ENCODE measurements at places on chromosomes 4 and X.
A peak's percentile ranks its signal among the peaks of the same experiment; 100 is the strongest.

DNA sequence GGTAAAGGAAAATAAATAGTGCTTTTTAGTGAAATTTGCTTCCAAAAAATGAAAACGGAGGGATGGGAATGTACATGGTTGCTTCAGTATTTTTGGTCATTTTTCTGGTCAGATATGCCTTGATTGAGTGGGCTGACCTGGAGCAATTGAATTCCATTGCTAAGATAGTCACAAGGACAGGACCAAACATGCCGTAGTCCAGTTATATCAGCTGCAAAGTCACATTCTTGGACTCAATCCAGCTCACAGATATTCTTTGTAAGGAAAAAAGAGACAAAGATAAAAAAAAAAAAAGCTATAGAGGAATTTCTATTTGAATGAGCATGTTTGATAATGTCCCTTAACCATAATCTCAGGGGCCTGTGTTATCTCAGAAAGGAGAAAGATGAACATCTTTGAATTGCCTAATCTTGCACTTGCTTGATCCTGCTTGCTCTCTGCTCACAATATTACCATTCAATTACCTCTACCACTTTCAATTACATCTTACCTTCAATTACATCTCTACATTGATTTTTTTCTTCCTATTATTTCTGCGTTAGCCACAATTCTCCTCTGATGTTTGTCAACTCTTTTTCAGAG, 75.4 kb upstream of the PACRGL start:
- DNase-seq: no peak

GRCh38 chr4:150394046-150394445, 187.9 kb upstream of the MAB21L2 start:
- DNase-seq: no peak

DNA sequence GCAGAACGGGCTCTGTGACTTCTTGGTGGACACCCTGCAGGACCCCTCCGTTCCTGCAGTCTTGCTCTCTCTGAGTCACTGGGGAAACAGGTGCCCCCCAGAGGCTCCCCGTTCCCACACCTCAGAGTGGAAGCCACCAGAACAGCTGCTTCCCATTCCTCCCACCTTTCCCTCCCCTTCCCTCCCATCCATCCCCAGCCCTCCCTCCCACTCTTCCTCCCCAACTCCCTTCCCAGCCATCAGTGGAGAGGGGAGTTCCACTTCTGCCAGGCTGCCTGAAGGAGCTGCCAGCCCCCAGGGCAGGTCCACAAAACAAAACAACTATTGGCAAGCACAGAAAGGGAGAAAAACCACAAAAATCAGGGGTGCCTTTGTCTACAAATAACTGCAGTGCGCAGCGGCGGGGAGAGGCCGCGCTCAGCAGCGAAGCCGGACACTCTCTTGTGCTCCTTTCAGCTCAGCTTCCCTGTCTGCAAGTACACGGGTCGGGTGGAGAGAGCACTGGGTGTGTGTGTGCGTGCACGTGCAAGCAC, 8.1 kb downstream of the SSR4 start:
- no peak for DNase-seq

DNA sequence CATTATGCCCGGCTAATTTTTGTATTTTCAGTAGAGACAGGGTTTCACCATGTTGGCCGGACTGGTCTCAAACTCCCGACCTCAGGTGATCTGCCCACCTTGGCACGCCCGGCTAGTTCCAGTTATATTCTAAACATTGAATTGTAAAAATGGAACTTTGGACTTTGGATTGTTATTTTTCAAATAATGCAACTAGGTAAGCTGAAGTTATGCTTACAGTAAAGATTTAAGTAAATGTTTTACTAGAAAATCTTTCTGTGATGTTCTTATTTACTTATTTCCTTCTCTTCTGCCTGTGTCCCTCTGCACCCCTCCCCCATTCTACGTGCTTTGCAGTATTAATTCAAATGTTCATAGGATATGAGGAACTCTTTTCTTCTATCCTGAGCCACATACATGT, 26.1 kb downstream of the GK start:
- no peak for DNase-seq

DNA sequence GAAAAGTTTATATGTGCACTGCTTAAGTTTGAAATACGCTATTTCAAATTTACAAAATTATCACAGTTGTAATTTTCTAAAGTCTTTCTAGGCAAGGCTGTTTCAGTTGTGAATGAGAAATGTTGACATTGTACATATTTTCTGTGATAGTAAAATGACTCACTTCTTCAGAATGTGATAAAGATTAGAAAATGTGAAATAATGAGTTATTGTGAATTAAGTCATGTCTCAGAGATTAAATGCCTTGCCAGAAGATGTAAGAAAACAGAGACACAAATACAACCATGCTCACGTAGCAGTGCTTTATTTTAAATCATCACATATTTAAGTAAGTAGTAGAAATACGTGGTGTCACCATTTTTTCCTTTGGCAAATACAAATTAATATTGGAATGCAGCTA, 768 bp downstream of the CLCN4 start:
- DNase-seq: no peak

DNA sequence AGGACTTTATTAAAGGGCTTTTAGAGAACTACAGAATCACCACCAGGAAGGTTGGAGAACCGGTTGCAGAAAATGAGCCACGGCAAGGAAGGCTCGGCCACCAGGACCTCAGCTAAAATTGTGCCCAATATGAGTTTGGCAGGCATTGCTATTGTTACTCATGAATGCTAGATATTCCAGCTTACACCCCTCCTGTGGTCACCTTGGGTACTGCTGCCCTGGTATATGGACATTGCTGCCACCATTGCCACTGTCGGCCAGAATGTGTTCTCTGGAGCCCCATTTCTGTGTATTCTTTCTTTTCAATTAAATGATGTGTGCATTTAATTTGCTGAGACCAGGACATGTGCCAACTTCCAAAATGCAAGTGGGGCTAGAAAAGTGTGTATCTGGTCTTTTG, 626.7 kb upstream of the BOD1L1 start:
- DNase-seq: peak; percentile 17

DNA sequence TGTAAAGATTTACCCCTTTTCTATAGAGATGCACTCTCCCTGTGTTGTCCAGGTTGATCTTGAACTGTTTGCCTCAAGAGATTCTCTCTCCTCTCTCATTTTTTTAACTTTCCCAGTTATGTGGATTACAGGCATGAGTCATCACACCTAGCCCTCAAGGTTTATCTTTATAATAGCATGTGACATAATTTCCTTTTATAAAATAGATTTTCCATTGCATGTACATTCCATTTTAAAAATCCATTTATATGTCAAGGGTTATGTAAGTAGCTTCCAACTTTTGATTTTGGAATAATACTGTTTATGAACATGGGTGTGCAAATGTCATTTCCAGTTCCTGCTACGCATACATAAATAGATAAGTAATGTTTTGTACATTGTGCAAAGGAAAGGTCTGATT, 20.6 kb downstream of the ZNF721 start:
- DNase-seq: no peak

DNA sequence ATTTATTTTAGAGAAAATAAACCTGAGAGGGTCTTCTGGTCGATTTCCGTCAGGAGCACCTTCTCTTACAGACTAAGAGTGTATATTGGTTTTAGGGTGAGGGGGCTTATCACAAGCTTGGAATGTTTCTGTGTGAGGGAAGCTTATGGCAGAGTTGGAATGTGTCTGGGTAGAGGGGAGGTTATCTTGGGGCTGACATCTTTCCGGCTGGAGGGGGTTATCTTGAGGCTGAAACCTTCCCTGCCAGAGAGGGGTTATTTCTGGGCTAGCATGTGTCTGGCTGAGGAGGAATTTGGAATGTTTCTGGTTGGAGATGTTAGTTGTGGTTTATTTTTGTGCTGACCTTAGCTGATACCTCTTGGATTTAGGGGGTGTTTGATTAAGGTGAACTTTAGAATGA, 1312.1 kb downstream of the ADGRL3 start:
- no peak for DNase-seq

DNA sequence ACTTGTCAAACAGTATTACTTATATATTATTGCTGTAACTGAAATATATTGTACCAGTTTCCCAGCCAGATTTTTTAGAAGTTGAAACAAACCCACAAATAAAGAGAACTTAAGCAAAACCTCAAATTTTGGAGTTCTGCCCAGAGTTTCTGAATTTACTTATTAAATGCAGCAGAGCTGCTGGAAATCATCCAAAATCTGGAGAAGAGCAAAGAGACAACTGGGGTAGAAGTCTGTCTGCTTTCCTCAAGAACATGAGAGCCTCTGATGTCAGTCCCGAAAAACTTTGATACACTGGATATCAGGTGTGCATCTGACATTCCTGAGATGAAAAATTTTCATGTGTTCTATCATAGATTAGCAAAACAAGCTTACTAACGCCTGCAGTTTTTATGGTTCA, 325.9 kb downstream of the NR3C2 start:
- DNase-seq: peak; percentile 48

- no peak for DNase-seq
These were observed 72.4 kb downstream of the SORCS2 start for GRCh38 chr4:7264694-7265093.

DNA sequence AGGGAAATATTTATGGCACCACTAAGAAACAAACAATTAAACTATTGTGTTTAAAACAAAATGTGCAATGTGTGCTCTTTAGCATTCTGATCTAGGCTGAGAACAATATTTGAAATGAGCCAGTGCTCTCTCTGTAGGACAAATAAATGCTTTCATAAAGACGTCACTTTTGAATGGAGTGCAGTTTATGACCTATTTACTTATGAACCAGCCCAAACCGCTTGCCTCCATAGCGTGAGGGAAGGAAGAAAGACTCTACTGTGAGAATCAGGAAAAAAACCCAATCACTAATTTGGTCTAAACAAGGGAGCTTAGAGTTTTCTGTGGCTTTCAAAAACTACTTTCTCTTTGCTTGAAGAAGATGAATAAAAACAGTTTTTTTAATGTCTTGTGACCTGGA, 39.4 kb downstream of the SAT1 start:
- no peak for DNase-seq

DNA sequence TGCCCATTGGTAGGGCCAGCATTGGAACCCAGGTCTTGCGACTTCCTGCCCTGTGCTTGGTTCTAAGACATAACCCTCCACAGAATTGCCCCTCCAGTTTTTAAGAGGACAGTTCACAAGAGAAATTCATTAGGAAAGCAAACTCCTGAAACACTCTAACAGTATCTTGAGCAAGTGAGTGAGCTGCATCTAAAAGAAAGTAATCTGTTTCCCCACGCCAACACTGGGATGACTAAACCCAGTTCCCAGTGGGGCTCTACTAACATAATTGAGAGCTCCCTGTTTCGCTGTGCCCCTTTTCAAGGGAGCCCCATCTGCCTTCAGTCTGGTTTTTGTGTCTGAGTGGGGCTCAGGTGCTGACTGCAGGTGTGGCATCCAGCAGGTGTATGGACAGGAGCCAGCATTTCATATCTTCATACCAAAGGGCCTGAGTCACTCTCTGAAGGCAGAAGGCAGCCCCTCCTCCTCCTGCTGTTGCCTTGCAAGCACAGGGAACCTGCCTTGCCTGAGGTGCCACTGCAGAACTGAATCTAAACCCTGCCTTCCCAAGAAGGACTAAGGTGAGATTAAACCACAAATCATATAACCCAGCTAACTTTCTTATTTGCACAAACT, 8.0 kb downstream of the AMOT start:
- no peak for DNase-seq

GRCh38 chr4:139403462-139403861, 50.5 kb upstream of the RAB33B start:
- DNase-seq: no peak

DNA sequence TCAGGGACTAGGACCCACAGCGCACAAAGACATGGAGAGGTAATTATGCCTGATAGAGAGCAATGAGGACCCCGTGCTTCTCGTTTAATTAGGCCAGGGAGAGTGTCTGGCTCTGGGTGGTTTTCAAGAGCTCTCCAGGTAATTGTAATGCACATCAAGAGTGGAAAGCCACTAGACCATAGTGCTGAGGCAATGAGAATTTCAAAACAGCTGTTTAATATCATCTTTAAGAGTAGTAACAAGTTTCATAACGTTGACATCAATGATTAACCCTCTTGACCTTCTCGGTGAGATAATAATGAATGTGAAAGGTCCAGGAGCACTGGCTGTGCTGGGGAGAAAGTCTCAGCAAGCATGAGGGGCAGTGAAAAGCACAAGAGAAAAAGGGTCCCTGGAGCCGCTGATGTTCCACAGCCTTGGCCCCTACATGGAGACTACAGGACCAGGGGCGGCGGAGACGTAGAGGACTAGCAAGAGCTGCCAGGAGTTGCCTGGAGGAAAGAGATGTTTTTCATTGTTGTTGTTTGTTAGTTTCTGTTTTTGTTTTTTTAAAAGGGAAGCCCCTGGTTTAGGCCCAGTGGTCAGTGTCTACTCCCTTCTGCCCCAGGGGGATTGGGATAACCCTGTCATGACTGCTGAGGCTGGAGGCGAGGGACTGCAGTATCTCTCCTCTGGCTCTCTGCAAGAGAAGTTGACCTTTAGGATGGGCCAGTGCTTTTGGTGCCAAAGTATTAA, 14.8 kb upstream of the CXCR3 start:
- DNase-seq: no peak

DNA sequence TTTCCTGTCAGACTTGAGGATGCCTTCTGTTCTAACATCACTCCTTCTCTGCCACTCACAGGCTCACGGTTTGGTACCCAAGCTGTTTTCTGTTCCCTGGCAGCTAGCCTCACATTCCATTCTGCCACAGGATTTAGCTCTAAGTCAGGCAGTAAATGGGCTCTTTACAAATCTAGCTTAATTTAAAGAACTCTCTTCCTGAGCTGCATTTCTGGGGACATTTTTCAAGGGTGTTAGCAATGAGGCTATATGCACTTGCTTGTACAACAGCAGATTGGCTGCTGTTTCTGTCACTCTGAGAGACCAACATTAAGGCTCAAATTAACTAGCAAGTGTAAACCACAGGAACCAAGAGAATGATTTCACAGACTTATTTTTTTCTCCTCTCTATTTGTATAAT, 337.8 kb upstream of the NOCT start:
- no peak for DNase-seq

DNA sequence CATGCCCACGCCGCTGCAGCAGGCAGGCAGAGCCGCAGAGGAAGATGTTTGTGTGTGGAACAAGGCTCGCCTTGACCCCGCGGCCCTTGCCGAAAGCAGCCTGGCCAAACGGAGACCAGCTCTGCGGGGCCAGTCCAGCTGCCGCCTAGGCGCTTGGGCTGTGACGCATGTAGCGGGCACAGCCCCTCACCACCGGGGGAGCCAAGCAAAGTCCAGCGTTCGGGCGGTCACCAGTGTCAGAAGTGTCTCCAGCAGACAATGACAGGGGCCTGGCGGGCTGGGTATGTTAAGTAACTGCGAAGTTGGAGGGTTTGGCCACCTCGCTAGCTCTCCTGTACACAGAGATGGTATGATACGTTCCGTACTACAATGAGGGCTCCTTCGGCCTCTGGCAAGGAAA, 1.3 kb downstream of the AMER1 start:
- DNase-seq: no peak

- DNase-seq: no peak
These were observed 14.9 kb downstream of the SNX12 start for GRCh38 chrX:71053217-71053621.

- no peak for DNase-seq
These were observed 278.6 kb upstream of the KLF3 start for GRCh38 chr4:38385093-38386004.

GRCh38 chr4:2868877-2869487, 25.3 kb downstream of the ADD1 start:
- DNase-seq: no peak

GRCh38 chr4:59223292-59223941, 1976.7 kb upstream of the ADGRL3 start:
- no peak for DNase-seq

Measured in HFF-Myc (cell line).